ENCODE measurements at places on chromosomes 3 and 15.
A peak's percentile ranks its signal among the peaks of the same experiment; 100 is the strongest.

DNA sequence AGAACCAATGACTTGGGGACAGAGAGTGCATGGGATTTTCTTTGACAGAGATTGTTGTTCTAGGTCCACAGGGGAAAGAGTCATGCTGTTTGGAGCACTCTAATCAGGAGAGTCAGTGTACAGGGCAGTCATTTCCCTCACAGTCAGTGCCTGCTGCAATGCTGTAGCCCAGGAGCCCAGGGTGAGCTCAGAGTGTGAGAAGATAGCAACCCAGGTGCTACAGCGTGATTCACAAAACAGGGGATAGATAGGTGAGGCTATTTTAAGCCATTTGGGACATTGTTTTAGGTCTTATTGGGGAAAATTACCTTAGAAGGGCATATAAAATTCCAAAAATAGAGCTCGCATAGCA, 37.3 kb downstream of the LNP1 start:
- DNase-seq: no peak

DNA sequence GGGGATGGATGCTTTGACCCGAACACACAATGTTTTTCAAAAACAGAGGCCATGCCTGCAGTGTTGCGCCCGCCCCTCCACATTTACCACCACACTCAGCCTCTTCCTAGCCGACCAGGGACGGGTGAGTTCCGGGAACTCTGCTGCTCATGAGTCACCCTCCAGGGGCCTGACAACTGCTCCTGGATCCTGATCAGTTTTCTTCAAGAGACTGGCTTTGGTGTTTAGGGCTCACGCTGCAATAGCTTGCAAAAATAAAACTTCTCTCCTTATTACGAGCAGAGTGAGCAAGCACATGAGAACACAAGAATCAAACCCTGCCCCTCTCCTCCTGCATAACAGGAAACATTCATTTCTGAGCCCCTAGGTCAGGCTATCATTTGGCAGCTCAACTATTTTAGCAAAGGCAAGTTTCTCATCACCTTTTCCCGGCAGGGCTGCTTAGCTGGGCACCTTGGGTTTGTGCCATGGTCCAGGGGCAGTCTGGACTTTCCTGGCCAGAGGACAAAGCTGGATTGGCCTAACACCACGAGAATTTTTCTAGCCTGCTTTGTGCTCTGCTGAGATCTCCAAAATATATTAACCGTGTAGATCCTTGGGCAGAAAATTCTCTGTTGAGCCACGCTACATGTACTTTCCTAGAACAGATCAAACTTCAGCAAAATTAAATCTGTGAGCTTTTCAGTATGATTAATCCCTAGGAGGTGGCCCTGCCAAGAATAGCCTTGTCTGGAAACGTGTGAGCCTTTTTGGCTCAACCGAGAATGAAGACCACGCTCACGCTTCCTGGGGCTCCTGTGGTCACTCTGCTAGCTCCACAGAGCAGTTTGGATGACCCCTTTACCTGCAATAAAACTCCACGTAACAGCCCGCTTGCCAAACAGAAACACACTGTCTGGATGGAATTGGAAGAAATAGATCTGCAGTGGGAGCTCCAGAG, 52.7 kb upstream of the SPATA12 start:
- DNase-seq: peak; percentile 78

DNA sequence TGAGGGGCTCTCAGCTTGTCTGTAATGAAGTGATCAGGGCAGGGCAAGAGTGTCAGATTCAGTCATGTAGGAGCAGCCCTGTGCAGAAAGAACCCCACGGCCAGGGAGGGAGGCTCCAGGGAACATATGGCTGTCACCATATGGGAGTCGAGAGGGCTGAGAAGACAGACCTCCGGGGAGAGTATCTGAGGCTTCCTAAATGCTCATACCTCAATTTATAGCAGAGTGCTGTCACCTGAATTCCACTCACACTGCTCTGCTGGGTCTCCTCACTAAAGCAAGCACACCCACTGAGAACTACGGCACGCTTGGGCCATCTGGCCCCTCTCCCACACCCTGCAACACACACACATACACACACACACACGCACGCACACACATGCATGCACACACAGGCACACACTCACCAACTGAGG, 92.3 kb upstream of the TJP1 start:
- DNase-seq: no peak

DNA sequence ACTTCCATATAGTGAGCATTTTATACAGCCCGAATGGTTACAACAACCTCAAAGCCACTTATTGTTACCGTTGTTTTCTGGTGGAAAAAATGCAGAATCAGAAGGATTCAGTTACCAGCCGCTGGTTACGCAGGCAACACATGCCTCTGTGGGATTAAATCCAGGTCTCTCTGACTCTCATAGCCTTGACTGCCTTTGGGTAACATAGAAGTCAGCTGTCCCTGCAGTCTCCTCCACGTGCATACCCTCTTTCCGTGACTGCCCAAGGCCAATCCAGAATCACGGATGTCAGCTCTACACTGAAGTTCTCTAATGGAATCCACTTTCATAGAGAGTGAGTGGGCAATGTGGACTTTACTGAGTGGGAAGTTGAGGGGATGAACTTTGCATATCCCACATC, 189.5 kb upstream of the DNAJC19 start:
- DNase-seq: no peak

DNA sequence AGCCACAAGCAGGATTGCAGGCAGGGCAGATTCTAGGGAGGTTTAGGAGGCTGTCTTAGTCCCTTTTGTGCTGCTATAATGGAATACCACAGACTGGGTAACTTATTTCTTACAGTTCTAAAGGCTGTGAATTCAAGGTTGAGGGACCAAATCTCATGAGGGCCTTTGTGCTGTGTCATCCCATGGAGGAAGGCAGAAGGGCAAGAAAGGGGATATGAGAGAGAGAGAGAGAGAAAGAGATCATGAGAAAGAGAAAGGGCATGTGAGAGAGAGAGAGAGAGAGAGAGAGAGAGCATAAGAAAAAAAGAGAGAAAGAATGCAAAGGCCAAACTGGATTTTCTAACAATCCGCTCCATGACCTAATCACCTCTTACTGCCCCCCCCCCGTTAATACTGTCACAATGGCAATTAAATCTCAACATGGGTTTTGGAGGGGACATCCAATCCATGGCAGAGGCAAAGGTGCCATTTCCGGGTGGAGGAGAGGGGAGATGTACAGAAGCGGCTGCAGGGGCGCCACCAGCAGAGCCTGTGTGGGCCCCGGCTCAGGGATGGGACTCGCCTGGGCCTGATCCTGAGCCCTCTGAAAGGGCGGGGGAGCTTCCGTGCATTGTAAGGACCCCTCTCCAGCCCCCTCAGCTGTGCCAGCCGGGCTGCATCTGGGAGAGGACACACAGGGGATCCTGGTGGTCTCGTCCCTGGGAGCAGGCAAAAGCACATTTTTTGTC, 20.5 kb downstream of the MRPS11 start:
- DNase-seq: no peak

DNA sequence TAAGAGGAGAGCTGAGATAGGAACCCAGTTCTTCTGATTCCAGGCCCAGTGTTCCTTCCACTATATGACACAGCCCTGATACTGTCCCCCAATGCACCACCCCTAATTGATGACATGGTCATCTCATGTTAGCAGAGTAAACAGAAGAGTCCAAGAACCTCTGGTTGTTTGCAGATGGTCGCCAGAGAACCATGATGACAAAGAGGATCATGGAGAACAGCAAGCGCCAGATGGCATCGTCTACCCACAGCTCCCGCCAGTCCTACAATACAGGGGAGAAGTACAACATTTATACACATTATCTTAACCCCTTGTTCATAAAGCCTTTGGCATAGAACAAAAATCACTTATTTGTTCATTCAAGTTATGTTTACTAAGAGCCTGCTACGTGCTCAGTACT, 18.5 kb upstream of the VPS39 start:
- no peak for DNase-seq

DNA sequence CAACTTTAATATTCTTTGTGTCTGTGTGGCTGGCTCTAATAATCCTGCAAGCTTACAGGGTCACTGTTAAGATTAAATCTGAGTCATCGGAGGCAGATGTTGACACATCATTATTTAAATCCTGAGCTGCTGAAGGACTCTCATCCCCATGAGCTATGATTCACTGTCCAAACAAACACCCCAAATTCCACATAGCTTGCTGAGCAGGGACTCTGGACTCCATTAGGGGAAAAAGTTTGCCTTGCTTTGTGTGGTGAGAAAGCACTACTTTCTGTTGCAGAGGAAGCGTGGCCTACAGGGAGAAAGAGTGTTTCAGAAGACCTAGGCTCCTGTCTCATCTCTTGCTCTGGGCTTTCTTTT, 213.7 kb downstream of the PDCD6IP start:
- peak; percentile 22 for DNase-seq

GRCh38 chr15:81859737-81860516, 185.9 kb downstream of the MEX3B start:
- DNase-seq: no peak

DNA sequence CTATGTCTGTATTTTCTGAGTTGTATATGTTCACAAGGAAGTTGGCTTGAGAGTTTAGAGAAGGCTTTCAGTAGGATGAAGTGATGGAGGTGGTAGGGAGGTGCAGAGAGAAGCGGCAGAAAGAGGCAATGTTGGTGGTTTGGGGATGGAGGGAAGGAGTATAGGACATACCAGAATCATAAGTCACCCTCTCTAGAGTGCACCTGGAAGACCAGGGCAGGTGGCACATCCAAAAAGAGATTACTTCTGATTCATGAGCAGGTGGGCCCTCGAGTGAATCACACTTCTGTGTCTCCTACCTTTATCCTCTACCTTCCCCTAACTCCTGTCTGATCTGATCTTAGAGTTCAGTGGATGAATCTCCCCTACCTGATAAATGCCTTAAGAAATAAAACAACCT, 41.8 kb upstream of the MRPL3 start:
- DNase-seq: no peak

GRCh38 chr15:99407716-99408115, 156.4 kb downstream of the LRRC28 start:
- DNase-seq: no peak

GRCh38 chr3:195042743-195043606, 228.0 kb downstream of the XXYLT1 start:
- peak; percentile 70 for DNase-seq

DNA sequence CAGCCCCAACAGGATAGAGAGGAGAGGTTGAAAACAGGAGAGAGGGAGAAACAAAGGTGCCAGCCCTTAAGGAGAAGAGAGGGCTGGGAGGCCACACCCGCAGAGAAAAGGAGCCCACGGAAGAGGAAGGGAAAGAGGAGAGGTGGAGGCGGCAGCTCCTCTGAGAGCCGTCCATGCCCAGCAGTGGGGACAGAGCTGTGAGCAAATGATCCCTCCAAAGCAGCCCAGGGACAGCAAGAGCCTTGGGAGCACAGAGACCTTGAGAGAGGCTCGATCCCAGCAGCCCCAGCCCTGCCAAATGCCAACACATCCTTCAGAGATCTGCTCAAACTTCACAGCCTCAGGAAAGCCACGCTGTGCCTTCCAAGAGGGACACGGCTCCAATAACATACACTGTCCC, 66.7 kb upstream of the CORO2B start:
- DNase-seq: no peak

DNA sequence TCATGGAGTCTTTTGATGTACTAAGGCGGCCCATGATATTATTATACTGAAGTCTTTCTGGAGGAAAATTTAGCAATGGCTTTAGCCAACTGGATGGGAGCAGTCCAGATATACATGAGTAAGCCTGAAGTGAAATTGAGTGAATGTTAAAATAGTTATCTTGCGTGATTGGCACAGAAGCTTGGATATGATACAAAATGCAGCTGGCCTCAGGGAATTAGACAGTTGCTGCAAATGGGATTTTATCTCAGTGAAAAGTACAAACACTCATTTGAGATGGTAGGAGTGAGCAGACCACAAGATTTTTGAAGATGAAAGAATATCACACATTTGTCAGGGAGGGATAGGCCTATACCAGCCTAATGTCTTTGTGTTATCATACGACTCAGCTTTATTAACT, 8.9 kb downstream of the LMOD3 start:
- DNase-seq: no peak

DNA sequence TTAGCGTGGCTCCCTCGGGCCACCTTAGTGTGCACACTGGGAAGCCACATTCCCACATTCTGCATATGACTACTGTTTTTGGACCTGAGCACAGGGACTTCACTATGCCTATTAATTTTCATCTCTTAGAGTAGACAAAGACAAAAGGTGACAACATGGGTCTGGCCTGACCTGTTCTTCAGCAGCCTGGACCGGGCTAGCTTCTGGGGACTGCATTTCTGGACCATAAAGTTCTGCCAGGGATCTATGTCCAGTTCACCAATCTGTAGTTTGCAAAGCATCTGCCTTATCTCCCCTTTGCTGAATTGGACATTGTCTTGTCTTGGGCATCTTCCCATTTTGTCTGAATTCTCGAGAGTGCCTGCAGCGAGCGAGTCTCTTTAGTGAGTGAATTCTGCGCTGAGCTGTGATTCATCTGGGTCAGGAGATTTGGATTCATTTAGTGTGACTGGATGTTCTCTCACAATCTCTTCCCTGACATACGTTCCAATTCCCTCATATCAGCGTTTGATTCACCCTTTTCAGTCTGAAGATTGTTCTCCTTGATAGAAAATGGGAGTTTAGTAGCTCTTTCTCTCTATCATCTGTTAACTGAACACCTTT, 112.2 kb upstream of the PLXNA1 start:
- no peak for DNase-seq

DNA sequence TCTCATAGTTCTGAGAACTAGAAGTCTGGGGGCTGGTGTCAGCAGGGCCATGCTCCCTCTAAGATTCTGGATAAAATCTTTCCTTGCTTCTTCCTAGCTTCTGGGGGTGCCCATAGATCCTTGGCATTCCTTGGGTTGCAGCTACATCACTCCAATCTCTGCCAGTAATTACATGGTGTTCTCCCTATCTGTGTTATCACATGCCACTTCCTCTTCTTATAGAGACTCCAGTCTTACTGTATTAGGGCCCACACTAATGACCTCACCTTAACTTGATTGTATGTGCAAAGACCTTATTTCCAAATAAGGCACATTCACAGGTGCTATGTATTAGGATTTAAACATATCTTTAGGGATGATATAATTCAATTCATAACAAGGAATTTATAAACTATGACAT, 618.5 kb downstream of the FGF12 start:
- DNase-seq: no peak

DNA sequence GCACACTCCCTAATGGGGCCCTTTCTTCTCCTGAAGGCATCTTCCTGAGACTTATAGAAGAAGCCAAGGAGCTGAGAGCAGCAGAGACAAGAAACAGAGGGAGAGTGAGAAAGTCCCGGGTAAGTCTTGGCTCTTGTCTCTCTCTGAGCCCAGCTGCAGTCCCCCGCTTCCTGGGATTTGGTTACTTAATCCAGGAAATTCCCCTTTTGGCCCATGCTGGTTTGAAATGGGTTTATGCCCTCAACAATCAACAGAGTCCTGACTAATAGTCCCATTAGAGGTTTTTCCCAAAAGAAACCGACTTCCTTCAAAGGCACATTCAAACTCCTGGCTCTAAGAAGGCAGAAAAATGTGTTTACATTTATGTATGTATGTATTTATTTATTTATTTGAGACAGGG, 22.0 kb downstream of the TMEM158 start:
- peak; percentile 54 for DNase-seq

- no peak for DNase-seq
These were observed 24.0 kb upstream of the AGBL1 start for GRCh38 chr15:86055688-86056087.

DNA sequence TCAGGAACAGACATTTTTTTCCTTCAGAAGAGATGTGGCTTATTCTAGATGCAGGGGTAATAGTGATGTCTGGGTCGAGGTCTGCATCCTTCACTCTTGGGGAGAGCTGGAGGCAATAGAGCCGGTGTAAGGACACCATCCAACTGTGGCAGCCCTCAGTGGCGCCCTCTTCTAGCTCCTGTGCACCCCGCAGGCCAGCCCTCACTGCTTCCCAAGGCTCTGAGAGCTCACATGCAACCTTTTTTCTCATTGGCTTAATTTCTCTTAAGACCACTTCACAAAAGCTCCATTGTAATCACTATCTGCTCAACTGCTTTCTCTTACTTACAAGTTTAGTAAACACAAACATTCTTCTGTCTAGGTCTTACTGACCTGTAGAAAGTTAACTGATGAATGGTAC, 3.9 kb upstream of the VPS8 start:
- DNase-seq: peak; percentile 66

All from ELF-1 (cell line).